Fibroblast of upper back skin (primary cell): ENCODE measurements at places on chromosomes 1 and 21.

DNA sequence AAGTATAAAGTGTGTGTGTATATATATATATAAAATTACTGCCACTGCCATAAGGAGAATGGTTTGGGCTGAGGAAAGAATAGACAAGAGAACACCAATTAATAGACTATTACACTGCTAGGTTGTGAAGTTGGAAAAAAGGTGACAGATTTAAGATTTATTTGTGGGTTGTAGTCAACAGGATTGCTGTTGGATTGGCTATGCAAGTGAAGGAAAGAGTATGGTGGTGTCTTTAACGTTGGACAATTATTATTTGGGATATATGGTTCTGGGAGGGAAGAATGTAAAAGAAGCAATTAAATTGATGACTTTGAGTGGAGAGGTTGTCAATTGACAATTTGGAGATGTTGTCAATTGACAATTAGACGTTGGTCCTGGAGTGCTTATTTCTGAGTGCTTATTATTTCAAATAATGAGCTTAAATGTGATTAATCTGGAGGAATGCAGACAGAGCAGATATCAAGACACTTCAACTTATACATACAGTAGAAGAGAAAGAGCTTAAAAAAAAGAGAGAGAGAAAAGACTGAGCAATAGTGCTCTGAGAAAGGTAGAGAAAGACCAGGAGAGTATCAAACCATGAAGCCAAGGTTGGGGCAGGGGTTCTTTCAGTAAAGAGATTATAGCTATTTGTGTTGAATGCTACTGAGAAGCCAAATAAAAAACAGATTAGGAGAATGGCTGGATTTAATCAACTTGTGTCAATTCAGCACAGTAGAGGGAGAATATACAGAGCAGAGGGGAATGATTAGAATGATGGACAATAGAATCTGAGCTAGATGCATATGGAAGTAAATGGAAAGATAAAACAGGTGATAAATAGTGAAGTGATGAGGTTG, 9.7 kb downstream of the PTGS2 start:
- no peak for DNase-seq

- DNase-seq, result no peak
Measured at GRCh38 chr1:158933621-158934020, 2.3 kb downstream of the PYHIN1 start.

DNA sequence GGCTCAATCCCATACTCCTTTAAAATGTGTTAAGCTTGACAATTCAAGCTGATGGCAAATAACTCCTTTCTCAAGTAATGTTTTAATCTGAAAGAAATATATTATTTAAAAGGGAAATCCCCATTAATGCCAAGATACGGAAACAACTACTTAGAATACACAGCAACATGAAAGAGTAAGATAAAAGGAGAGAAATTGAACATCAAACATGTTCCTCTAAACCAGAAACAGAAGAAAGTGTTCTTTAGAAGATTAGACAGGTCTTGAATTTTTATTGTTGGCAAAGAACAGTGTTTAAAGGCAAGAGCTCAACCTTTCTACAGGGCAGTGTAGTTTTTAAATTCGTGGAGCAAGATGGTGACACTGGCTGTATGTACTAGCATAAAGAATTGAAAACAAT, 105.8 kb upstream of the NRIP1 start:
- no peak for DNase-seq

GRCh38 chr1:45557422-45557944, 6.9 kb downstream of the AKR1A1 start:
- no peak for DNase-seq

- no peak for DNase-seq
Measured at GRCh38 chr21:32282992-32283391, 4.1 kb upstream of the MIS18A start.

DNA sequence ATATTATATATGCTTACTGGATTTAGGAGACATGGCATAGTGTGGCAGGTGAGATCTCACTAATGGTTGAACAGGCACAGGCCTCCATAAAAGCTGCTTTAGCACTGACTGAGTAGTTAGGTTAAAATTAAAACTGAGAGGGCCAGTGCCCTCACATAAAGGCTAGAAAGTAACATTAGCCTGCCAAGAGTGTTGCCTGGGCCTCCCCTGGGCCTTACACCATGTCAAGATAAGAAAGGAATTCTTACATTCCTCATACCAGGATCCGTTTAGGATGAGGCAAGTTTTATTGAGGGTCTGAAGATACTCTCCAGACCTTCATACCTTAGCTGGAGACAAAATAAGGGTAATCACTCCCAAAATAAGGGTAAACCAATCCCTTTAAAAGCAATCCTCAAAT, 1011.8 kb downstream of the PLA2G4A start:
- peak; percentile 13 for DNase-seq

- peak; percentile 83 for DNase-seq
Measured at GRCh38 chr1:156926175-156926574, 5.7 kb downstream of the LRRC71 start.

- peak; percentile 30 for DNase-seq
Measured at GRCh38 chr1:209076688-209077087, 506.8 kb upstream of the CAMK1G start.

DNA sequence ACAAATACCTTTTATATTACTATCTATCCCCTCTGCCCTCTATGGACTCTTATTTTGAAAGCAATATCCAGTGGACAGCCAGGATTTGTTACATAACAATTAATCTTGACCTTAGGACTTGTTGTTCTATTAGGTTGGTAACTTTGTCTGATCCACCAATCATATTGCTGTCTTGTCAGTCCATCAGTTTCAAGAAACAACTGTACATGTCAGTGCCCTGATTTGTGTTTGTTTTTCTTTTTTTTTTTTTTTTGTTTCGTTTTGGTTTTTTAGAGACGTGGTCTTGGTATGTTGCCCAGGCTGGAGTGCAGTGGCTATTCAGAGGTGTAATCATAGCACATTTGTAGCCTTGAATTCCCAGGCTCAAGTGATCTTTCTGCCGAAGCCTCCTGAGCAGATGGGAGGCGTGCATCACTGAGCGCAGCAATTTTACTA, 1.5 kb upstream of the SCP2 start:
- no peak for DNase-seq

GRCh38 chr1:222641269-222641948, 23.5 kb downstream of the MIA3 start:
- no peak for DNase-seq

GRCh38 chr1:58620259-58620658, 43.2 kb upstream of the TACSTD2 start:
- DNase-seq, result no peak

GRCh38 chr1:53069663-53070327, 7.8 kb downstream of the PODN start:
- no peak for DNase-seq

GRCh38 chr1:41611068-41611931, 126.8 kb upstream of the EDN2 start:
- no peak for DNase-seq

DNA sequence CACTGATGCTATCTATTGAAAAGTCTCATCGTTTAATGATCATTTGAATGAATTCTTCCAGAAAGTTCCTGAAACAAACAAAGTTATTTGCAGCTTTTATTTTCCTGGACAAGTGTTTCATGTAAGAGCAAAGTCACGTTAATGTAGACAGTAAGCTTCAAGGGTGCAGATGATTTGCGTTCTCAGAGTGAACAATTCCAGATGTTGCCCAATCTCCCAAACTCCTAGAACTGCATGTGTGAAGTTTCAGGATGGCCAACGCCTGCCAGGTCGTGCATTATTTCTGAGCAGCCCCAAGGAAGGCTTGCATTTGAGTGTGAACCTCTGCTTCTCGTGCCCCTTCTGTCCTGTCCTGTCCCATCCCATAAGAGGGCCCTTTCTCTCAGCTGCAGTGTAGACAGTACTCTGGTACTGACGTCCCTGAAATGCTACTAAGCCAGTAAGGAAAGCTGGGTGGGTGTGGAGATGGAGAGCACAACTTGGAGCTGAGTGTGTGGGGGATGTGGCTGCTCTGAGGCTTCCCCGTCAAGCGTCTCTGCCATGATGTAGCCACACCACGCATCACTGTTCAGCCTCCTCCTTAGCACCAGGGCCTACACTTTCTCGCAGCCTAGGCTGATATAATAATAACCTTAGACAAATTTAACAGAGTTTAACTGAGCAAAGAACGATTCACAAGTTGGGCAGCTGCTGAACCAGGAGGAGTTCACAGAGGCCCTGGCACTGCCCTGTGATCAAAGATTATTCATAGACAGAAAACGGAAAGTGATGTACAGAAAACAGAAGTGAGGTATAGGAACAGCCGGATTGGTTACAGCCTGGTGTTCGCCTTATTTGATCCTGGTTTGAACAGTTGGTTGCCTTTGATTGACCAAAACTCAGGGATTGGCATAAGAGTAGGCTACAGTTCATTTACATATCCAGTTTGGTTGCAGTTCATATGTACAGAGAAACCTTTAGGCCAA, 50.4 kb downstream of the RHOU start:
- no peak for DNase-seq

DNA sequence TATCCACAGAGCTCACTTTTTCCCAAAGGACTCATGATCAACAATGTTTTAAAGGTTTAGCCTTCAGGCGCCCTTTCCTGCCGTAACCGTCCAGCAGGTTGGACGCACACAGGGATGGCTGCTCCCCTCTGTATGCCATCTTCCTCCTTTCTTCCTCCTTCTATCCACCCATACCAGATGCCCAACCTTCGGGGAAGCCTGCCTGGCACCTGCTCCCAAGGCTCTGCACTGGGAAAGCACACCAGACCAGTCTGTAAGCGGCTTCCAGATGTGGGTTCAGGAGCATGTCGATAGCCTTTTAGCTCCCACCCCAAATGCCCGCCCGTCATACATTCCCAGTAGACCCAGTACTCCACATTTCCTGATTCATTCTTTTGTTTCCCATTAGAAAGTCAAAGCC, 52.9 kb downstream of the STUM start:
- DNase-seq, result no peak

GRCh38 chr21:16473988-16474387, 744.2 kb downstream of the USP25 start:
- DNase-seq, result peak; percentile 37

DNA sequence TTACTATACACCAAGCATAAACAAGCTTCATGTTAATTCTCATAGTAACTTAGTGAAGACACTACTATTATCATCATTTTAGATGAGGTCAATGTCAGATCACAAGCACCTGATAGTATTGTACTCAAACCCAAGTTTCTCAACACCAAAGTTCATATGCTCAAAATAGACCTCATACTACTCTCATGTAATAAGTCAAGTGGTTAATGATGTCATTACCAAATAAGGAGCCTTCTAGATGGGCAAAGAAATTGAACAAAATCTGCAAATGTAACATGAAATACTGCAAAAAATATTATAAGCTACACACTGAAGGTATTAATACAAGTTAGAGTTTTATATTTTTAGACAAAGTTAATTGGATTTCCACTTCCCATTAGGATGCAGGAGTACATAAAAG, 144.0 kb upstream of the CHRM3 start:
- DNase-seq, result no peak

DNA sequence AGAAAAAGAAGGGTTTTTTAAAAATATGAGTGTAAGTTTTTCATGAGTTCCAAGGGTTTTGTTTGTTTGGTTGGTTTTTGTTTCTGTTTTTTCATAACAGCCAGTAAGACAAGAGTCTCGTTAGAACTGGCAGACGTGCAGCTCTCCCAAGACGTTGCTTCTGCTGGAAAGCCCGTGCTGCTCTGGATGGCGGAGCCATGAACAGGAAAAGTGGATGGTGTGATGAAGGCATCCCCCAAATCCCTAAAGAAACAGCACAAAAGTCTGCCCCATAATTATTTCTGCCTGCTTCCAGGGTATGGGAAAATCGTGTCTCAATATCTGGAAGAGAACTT, 157.9 kb upstream of the BACE2 start:
- DNase-seq, result no peak

DNA sequence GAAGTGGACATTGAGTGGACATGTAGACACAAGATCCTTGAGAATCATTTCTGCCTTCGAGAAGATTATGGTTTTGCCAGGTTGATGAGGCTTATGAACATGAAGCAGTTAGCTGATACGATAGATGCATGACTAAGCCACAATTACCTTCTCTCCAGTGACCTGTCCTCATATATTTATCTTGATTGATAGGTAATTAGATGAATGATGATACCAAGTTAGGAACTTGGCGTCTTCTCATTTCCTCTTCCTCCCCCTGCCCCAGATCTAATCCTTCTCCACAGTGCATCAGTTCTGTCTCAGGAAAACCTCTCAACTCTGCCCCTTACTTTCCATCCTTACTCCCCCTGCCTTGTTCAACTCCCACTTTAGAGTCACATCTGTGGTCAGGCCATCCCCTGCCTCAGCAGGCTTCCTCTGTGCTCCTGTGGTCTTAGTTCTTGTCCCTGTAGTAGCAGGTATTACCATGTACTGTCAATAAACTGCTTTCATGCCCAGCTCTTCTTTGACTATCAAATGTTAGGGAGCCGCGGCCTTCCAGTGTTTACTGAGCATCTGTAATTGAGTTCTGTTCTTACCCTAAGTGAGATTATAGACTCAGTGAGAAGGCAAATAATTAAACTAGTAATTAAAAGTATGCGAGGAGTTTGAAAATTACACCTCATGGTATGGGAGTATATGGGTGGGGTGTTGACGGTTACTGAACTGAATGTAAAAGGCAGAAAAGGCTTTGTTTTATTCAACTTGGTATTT, 5.1 kb downstream of the ST6GALNAC3 start:
- no peak for DNase-seq

DNA sequence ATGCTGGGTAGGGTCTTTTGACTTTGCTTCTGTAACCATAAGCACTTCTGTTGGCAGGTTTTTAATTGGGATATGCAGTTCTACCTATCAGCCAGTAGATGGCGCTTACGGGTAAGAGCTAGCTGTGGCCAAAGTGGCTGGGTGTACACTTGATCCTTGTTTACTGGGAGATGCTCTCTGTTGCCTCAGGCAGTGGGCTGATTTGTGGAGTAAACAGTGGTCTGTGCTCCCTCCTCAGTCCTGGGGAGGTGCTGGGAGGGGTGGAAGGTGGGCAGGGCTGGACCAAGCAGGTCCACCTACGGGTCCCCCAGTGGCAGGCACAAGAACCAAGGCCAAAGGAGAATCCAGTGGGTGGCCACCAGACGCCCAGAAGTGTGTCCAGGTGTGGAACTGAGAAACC, 43.4 kb downstream of the RALGPS2 start:
- peak; percentile 18 for DNase-seq

- DNase-seq, result no peak
Measured at GRCh38 chr1:213055767-213056166, 4.7 kb downstream of the RPS6KC1 start.

- DNase-seq, result no peak
Measured at GRCh38 chr1:203914292-203914691, 52.9 kb downstream of the SNRPE start.

GRCh38 chr1:21012937-21013336, 163.8 kb downstream of the EIF4G3 start:
- peak; percentile 64 for DNase-seq

DNA sequence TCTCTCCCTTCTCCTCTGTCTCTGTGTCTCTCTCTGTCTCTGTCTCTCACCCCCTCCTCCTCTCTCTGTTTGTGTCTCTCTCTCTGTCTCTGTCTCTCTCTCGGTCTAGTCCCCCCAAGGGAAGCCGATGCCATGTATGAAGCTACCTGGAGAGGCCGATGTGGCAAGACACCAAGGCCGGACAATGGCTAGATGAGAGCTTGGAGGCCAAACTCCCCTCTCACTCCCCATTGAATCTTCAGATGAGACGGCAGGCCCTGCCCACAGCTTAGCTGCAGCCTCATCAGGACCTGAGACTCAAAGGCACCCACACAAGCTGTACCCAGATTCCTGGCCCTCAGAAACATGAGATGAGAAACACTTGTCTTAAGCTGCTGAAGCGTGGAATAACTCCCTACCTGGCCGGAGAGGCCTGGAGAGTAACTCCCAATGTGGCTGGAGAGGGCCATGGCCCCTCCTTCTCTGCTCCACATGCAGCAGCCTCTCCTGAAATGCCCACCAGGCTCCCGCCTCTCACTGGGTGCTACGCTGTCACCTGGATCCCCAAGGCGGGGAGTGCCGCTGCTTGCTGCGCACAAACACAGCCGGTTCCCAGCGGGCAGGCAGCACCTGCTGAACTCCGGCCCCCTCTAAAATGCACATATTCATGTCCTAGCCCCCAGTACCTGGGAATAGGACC, 7.8 kb upstream of the ACTRT2 start:
- DNase-seq, result no peak
